ENCODE measurements at places on chromosomes 5 and 9. TPM values are rescaled to one million over a fixed set of nuclear protein-coding genes. Genes with fewer than 3 reads are reported as not detected.

- no peaks in the 10 kb centered on the region for H3K36me3 ChIP-seq
- H3K27ac ChIP-seq, result peak overlapping the region; percentile 59
- DNase-seq, result no peak
- H3K4me1 ChIP-seq, result peaks cover 15% of the 10 kb centered on the region
- no peaks in the 10 kb centered on the region for H3K27me3 ChIP-seq
Observed at GRCh38 chr5:159504857-159505304, 174.6 kb upstream of the IL12B start.

DNA sequence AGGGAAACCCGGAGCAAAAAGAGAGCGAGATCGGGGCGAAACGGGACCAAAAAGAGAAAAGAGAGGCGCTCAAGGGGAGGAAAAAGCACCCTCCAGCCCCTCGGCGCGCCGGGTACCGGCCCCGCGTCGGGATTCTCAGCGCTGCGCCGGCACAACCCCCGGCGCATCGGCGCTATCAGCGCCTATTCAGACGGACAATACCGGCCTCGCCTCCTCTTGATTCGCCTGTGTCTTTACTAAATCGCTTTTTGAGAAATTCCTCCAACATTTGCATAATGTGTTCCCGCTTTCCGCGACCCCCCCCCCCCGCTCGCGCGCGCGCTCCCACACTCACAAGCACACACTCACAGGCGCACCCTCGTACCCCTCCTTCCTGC, 578 bp downstream of the LHX6 start:
- peak overlapping the region; percentile 21 for H3K27ac ChIP-seq
- H3K4me3 ChIP-seq, result peak overlapping the region; percentile 51
- no peak for DNase-seq
- H3K36me3 ChIP-seq, result no peaks in the 10 kb centered on the region
- H3K27me3 ChIP-seq, result peaks cover 41% of the 10 kb centered on the region

GRCh38 chr9:121939643-121940042, 153.5 kb downstream of the TTLL11 start:
- H3K27ac ChIP-seq, result no peak overlapping the region
- no peak overlapping the region for H3K4me3 ChIP-seq
- no peaks in the 10 kb centered on the region for H3K4me1 ChIP-seq
- no peaks in the 10 kb centered on the region for H3K27me3 ChIP-seq

GRCh38 chr5:141349917-141350619, at the start of gene PCDHGB1:
PCDHGB1 (plus strand) TSS chr5:141350099; CDS start chr5:141350261, 162 bp downstream.
- no peaks in the 10 kb centered on the region for H3K4me1 ChIP-seq
- no peak for DNase-seq
- no peaks in the 10 kb centered on the region for H3K36me3 ChIP-seq
- no peak within 1 kb of the TSS for H3K27ac ChIP-seq

GRCh38 chr5:149422366-149423048, 43.4 kb upstream of the IL17B start:
- no peak overlapping the region for H3K4me3 ChIP-seq
- peaks cover 72% of the 10 kb centered on the region for H3K4me1 ChIP-seq
- peak overlapping the region; percentile 94 for H3K27ac ChIP-seq
- peaks cover 54% of the 10 kb centered on the region for H3K36me3 ChIP-seq
- no peak for DNase-seq

DNA sequence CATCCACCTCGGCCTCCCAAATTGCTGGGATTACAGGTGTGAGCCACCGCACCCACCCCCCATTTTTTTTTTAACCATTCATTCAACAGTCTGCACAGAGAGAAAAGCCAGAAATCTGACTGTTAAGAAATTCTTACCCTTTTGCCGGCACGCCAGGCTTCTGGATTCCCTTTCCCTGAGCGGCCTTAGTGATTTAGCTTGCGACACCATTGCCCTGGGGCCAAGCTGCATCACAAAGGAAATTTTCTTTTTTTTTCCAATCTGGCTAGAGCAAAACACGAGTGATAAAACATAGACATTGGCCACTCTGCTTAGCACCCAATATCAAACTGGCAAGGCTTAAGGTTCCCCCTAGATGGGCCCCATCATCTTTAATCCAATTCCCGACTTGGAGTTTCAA, 21.2 kb upstream of the ATOSB start:
- no peak overlapping the region for H3K27ac ChIP-seq
- no peaks in the 10 kb centered on the region for H3K36me3 ChIP-seq
- no peaks in the 10 kb centered on the region for H3K27me3 ChIP-seq
- no peak overlapping the region for H3K4me3 ChIP-seq
- DNase-seq, result no peak
- peaks cover 7% of the 10 kb centered on the region for H3K4me1 ChIP-seq

DNA sequence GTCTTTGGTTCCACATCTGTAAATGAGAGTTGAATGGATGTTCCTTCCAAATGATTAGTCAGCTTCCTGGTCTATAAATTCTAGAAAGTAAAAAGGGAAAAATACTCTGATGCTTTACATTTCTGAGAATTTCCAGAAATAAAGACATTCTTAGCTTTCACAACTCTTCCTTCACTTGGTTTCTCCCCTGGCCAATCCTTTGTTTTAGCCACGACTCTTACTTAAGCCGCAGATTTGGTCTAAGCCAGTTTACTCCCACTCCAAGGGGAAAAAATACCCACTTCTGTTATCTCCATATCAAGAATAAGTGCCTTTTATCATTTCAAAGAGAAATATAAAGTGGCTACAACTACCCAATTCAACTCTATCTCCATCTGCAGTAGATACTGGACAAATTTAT, 29.7 kb downstream of the PWWP2A start:
- H3K27ac ChIP-seq, result no peak overlapping the region
- H3K4me1 ChIP-seq, result no peaks in the 10 kb centered on the region
- no peaks in the 10 kb centered on the region for H3K27me3 ChIP-seq

GRCh38 chr9:77543131-77543822, 104.8 kb downstream of the GNA14 start:
- no peaks in the 10 kb centered on the region for H3K27me3 ChIP-seq
- no peak for DNase-seq
- H3K4me1 ChIP-seq, result no peaks in the 10 kb centered on the region

GRCh38 chr9:137423514-137424291, 510 bp downstream of the NOXA1 start:
- no peaks in the 10 kb centered on the region for H3K27me3 ChIP-seq
- no peaks in the 10 kb centered on the region for H3K36me3 ChIP-seq
- H3K4me1 ChIP-seq, result peaks cover 24% of the 10 kb centered on the region
- H3K4me3 ChIP-seq, result peak overlapping the region; percentile 79
- peak overlapping the region; percentile 76 for H3K27ac ChIP-seq
- no peak for DNase-seq

GRCh38 chr5:97192580-97193354, 9.7 kb upstream of the RIOK2 start:
- no peak for DNase-seq
- no peaks in the 10 kb centered on the region for H3K36me3 ChIP-seq
- H3K27me3 ChIP-seq, result no peaks in the 10 kb centered on the region
- H3K4me3 ChIP-seq, result no peak overlapping the region
- H3K27ac ChIP-seq, result no peak overlapping the region
- H3K4me1 ChIP-seq, result no peaks in the 10 kb centered on the region

GRCh38 chr5:113507601-113508000, 5.9 kb upstream of the YTHDC2 start:
- no peak overlapping the region for H3K27ac ChIP-seq
- H3K27me3 ChIP-seq, result no peaks in the 10 kb centered on the region
- no peak overlapping the region for H3K4me3 ChIP-seq
- no peaks in the 10 kb centered on the region for H3K4me1 ChIP-seq
- H3K36me3 ChIP-seq, result no peaks in the 10 kb centered on the region

Gene DPYSL3
- 295 TPM for total RNA-seq

Gene PSIP1
- 56.9 TPM for total RNA-seq

Gene N4BP3
- total RNA-seq, result 1.8 TPM

Gene NR6A1
- 2.0 TPM for total RNA-seq

Gene IFNA2
- total RNA-seq, result not detected

Gene TAF1L
- not detected for total RNA-seq

Measured in esophagus muscularis mucosa (tissue), 4 donors.